ENCODE measurements at places on chromosomes 5 and 9.

GRCh38 chr5:61887271-61887670 is 418.7 kb upstream of the KIF2A start:
- no peak for DNase-seq

GRCh38 chr9:79263628-79264027 is 308.1 kb upstream of the TLE4 start:
- no peak for DNase-seq

DNA sequence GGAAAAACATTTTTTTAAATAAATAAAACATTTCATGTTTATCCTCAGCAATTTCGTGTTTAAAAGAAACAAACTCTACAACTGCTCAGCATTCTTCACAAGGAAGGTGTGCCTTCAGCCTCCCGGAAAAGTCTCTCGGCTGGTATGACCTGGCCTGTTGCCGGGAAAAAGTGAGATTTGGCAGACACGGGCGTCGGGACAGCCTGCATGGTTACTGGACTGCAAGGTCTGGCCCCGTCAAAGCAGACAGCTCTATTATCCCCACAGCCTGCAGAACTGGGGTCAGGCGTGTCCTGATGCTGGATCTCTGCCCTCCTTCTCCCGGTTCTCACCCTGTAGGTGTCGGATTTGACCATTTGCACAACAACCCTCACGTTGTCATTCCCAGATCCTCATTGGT is 120.3 kb upstream of the SPATA31C2 start:
- DNase-seq: no peak

DNA sequence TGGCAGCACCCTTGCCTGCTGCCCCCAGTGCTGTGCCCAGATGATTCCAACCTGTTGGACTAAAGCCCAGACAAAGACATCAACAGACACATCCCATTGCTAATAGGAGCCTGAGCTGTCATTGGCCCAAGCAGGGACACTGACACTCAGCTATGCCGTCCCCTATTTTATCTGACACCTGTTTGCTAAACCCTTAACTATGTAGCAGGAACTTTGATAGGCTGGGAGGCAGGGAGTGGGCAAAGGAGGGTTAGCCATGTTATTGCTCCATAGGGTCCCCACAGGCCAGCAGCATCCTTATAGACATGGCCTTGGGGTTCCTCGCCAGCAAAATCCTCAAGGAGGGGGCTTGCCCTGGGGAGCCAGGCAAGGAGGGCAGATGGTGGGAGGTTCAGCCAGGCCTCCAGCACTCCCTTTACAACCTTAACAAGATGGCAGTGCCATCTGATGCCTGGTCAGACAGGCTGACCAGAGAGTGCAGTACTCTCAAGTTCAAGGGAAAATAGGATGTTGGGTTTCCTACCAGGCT is 50.4 kb upstream of the CDKN2AIPNL start:
- no peak for DNase-seq

GRCh38 chr9:75988663-75989062 is 98.2 kb downstream of the PCSK5 start:
- DNase-seq: no peak

GRCh38 chr5:61969755-61970154 is 336.3 kb upstream of the KIF2A start:
- DNase-seq: no peak

GRCh38 chr5:64634997-64635686 is 55.2 kb upstream of the SHISAL2B start:
- no peak for DNase-seq
